NB4 (cell line): ENCODE measurements at places on chromosomes 5 and 9.

- no peak for DNase-seq
These were observed 75.5 kb downstream of the LMX1B start for GRCh38 chr9:126689027-126689825.

DNA sequence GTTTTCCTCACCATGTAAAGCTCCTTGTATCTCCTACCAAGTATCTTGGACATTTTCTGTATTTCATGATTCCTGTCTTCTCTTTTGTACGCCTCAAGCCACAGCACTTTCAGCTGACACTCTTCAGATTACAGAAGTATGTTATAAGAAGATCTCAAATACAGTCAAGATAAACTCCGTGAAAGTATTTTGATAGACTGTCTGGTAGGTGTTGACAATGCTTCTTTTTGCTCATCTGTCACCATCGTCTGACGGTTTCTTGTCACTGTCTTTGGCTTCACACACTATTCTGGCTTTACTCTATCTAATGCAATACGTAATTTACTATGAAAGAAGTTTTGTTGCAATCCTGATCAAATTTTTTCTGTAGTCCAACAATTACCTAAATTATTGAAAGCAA lies 294.5 kb upstream of the CDH12 start:
- DNase-seq, result no peak

GRCh38 chr5:179231309-179231708 lies 114.0 kb downstream of the ADAMTS2 start:
- no peak for DNase-seq

DNA sequence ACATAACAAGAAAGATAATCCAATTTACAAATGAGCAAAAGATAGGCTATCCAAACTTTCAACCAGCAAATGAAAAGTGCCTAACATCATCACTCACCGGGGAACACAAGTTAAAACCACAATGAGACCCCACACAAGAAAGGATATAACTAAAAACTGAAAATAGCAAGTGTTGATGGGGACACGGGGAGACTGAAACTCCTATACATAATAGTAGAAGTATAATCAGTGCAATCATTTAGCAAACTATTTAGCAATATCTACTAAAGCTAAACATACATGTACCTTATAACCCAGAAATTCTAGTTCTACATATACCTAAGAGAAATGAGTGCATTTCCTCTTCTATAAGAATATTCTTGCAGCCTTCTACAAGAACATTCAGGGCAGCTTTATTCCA lies 72.5 kb downstream of the RICTOR start:
- DNase-seq, result no peak
